Fibroblast of the aortic adventitia (primary cell): ENCODE measurements at places on chromosomes 1 and 21. TPM values are rescaled to one million over a fixed set of nuclear protein-coding genes. Genes with fewer than 3 reads are reported as not detected.

GRCh38 chr1:206702803-206703202 lies 18.1 kb downstream of the MAPKAPK2 start:
- no peak for DNase-seq

GRCh38 chr1:3461238-3461933 lies 6.9 kb downstream of the ARHGEF16 start:
- no peak for DNase-seq

DNA sequence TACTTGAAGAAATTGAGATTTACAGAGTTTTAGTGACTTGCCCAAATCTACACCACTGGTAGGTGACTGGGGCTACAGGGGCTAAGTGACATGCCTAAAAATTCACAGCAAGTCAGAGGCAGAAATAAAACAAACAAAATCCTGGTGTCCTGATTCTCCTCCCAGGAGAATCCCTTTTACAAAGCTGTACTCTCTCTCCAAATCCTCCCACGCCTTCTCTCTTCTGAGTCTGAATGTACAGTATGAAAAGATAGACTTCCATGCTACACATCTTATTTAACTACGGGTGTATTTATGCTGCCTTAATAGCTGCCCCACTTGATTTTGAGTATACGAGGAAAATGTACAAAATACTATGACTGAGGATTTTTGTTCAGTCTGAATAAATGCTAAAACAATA lies 65.4 kb downstream of the SGIP1 start:
- peak; percentile 8 for DNase-seq

DNA sequence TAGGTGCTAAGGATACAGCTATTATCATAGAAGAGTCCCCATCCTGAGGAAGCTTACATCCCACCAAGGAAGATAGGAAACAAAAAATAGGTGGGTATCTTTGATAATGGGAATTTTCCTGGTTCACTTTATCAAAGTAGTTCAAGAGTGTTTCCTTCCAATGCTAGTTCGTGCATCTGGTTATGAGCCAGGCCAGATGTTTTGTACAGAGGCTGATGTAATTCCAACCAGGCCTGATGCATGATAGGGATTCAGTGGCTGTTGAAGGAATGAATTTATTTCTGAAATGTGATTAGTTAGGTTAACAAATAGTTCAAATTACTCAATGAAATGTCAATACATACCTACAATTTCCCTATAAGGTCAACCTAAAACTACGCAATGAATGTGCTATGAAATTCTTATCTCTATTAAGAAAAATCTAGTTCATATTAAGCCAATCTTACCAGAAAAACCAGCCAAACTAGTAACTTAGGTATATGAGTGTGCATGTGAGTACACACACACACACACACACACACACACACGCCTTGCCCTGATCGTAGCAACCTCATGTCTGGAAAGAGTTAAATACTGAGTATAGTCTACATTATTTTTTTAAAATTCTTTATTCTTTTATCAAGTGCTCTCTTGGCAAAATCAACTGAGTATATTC lies 9.5 kb upstream of the ZBTB18 start:
- DNase-seq, result peak; percentile 32

GRCh38 chr1:64759968-64760367 lies 15.1 kb downstream of the RAVER2 start:
- DNase-seq, result no peak

- DNase-seq, result peak; percentile 52
These were observed 495 bp downstream of the PI4KB start for GRCh38 chr1:151326619-151327222.

GRCh38 chr1:164928232-164928812 lies 369.3 kb downstream of the PBX1 start:
- no peak for DNase-seq

GRCh38 chr1:25529518-25530185 lies 13.8 kb upstream of the LDLRAP1 start:
- no peak for DNase-seq

GRCh38 chr1:116580446-116581322 lies 9.9 kb upstream of the CD58 start:
- no peak for DNase-seq

- DNase-seq, result no peak
These were observed 46.6 kb upstream of the SCAF4 start for GRCh38 chr21:31778546-31778945.

HSD3B2 gene
- total RNA-seq, result not detected in 2 replicates
